Natural killer cell (primary cell): ENCODE measurements at places on chromosomes 11 and 22.

GRCh38 chr11:134503596-134503995 is 91.6 kb upstream of the B3GAT1 start:
- no peak for DNase-seq

- DNase-seq, result no peak
Measured at GRCh38 chr22:46012182-46012880, 35.4 kb upstream of the WNT7B start.

- DNase-seq, result no peak
Measured at GRCh38 chr22:32776802-32777201, 24.7 kb upstream of the TIMP3 start.

DNA sequence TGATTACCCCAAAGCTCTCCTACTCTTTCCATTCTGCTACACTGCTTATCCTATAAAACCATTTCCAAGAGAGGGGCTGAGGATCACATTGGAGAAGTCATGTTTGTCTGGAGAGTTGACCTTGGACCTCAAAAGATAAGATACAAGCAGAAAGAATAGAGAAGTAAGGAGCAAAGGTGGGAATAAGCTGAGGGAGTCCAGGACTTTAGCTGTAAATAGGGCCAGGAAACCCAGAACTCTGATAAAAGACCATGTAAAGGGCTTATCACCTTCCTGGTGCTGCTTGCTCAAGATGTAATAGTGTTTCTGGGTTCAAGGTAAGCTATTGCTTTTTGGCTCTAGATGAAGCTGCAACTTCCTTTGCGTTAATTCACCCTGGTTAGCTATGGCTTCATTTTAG is 32.8 kb upstream of the CCDC90B start:
- DNase-seq, result no peak

DNA sequence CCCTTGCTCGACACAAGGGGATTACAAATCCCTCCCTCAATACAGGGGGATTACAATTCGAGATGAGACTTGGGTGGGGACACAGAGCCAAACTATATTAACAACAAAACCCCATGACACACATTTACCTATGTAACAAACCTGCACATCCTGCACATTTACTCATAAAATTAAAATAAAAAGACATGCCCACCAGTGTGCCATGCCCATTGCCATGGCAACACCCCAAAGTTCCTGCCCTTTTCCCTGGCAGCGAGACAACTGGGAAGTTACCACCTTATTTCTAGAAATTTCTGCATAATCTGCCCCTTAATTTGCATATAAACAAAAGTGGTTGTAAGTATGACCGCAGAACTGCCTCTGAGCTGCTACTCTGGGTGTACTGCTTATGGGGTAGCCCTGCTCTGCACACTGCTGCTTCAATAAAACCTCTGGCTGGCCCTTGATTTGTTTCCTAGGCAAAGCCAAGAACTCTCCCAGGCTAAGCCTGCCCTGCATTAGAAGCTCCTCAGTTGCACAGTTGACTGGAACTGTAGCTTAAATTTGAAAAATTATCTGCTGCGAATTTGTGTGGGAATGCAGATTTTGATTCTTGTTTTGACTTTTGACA is 8.6 kb upstream of the INCENP start:
- no peak for DNase-seq

- DNase-seq, result no peak
Measured at GRCh38 chr11:121067962-121068647, 32.9 kb upstream of the TECTA start.

DNA sequence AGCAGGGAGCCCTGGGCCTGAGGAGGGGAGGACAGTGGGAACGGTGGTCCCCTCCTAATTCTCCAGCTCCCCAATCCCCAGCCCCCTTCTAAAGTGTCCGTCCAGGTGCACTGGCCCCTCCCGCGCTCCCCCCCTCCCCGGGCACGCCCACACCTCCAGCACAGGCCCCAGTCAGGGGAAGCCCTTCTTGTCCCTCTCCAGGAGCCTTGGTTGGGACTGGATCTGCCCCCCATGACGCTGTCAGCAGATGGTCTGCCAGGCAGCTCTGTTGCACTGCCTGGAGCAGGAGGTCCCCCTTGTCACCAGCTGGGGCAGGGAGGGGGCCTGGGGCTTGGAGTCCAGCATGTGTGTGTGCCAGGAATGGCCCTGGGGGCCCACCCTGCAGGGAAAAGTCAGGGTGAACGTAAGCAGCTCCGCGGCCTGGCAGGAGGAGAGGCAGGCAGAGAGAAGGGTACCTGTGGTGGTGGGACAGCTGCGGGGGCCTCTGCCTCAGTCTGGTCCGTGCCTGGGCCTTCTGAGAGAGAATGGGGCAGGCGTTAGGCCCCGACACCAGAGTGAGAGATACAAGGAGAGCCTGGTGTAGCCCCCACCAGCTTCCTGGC is 1.6 kb downstream of the IRF7 start:
- no peak for DNase-seq

DNA sequence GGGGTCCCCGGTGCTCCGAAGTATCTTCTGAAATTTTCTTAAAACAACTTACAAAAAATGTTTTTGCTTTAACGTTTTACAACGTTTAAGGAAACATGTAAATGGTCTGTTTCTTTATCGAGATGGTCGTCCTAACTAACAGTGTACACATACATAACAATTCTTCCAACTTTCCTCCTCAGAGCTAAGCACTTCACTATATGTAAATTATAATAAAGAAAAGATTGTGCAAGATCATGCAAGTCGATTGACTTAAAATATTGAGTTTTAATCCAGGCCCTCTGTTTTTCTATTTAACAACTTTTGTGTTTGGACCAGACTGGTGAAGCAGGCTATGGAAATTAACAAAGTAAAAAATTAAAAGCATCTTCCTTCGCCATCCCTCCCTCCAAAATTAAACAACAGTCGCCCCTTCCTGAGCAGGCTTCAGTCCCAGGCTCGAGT is 4.9 kb downstream of the ALX4 start:
- DNase-seq, result no peak

DNA sequence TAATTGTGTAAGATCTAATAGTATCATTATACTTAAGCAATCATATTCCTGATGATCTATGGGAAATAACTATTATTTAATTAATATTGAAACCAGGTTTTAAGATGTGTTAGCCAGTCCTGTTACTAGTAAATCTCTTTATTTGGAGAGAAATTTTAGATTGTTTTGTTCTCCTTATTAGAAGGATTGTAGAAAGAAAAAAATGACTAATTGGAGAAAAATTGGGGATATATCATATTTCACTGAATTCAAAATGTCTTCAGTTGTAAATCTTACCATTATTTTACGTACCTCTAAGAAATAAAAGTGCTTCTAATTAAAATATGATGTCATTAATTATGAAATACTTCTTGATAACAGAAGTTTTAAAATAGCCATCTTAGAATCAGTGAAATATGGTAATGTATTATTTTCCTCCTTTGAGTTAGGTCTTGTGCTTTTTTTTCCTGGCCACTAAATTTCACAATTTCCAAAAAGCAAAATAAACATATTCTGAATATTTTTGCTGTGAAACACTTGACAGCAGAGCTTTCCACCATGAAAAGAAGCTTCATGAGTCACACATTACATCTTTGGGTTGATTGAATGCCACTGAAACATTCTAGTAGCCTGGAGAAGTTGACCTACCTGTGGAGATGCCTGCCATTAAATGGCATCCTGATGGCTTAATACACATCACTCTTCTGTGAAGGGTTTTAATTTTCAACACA is 6.4 kb downstream of the BIRC3 start:
- no peak for DNase-seq
